ENCODE measurements at places on chromosomes 3 and 15.

DNA sequence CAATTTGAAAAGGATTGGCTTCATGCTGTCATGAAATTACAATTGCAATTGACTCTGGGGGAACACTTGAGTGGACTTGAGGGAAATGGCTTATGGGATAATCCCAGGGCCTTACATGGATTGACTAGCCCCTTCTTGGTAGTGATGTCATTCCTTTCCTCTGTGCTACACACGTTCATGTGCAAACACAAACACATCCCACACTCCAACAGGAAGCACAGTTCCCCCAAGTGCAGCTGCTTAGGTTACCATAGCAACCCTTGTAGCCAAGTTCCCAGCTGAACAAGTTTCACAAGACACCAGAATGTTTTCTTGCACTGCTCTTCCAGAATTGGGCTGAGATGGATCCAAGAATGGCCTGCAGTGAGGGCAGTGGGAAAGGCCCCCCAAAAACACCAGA lies 217.0 kb downstream of the ZNF621 start:
- DNase-seq, result peak; percentile 30

- peak; percentile 62 for DNase-seq
Measured at GRCh38 chr3:58491506-58492402, at the start of gene KCTD6. KCTD6 (plus strand) TSS chr3:58492096; CDS start chr3:58498756, 6,660 bp downstream.

DNA sequence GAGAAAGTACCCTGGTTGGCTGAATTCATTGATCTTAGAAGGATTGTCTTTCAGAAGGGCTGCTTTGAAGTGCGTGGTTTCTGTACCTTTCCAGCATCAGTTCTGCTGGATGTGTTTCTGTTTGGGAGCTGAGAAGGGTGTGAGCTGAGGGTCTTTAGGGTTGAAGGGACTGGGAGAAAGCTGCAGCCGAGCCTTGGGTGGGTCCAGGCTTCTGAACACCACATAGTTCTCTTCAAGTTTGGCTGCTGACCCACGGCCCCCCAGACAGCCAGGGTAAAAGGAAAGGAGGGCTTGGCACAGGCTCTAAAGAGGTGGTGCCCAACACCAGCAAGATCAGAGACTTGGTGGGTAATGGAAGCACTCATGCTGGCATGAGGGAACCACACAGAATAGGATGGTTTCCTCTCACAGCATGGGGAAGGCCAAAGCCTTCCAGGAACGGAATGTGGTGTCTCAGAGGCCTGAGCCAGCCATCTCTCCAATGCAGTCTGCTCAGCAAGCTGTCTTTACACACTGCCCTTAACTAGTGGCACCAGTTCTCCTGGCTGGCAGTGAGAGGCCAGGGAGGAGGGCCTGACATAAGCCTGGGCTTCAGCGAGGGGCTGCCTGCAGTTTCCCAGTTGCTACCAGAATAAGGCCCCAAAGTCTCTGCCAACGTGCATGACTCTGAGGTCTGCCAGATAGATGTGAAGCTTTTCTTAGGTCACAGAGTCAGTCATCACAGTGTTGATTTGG lies 239.0 kb upstream of the TRIM42 start:
- DNase-seq, result no peak

DNA sequence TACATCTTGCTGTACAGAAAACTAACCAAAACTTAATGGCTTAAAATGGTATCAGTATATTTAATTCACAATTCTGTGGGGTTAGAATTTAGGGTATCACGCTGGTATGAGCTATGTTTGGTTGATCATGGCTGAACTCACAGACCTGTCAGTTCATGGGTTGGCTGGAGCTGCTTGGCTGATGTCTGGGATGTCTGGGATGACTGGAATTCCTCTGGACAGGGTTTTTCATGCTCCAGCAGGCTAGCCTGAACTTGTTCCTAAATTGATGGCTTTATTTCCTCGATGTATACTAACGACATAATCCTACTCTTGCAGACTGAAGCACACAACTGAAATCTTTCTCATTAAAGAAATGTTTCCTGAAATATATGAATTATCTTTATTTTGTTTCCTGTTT lies 338.9 kb upstream of the GBE1 start:
- DNase-seq, result no peak

- no peak for DNase-seq
Measured at GRCh38 chr3:78177780-78178179, 1137.9 kb downstream of the ROBO2 start.

GRCh38 chr3:61631108-61631769 lies 69.9 kb downstream of the PTPRG start:
- DNase-seq, result no peak

GRCh38 chr3:45657853-45658252 lies 31.3 kb upstream of the SACM1L start:
- DNase-seq, result no peak

DNA sequence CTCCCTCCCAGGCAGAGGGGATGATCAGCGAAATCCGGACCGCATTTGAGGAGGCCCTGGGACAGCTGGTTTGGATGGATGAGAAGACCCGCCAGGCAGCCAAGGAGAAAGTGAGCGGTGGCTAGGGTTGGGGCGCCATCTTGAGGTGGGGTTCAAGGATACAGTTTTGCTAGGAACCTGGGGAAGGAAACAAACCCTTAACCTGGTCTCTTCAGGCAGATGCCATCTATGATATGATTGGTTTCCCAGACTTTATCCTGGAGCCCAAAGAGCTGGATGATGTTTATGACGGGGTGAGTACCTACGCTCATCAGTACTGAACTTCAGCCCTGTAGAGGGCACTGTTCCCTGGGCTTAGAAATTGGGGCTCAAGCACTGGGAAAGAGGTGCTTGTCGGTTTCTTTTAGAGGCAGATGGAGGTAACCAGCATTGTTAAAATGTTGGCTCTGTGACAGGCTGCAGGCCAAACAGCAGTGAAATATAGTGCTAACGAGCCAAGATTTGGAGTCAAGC lies 9.6 kb upstream of the PSMD2 start:
- DNase-seq, result peak; percentile 65

DNA sequence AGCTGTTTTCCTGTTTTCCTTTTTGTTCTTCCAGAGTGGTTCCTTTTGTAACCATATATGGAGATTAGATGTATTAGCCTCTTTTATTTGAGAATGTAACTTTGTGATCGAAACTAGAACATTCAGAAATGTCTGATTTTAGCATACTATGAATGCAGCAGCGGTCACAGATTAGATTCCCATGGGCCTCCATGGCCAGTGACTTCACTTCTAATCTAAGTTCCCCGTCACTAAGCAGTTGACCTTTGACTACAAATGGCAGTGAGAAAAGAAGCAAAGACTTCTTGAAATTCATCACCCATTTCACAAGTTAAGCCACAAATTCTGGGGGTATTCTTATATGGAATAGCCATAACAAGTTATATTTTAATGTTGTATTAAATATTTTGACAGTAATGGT lies 114.6 kb upstream of the FLNB start:
- DNase-seq, result no peak

GRCh38 chr3:184757022-184757651 lies 45.3 kb upstream of the MAGEF1 start:
- DNase-seq, result peak; percentile 94

GRCh38 chr3:182212479-182213076 lies 500.9 kb downstream of the SOX2 start:
- DNase-seq, result peak; percentile 85

DNA sequence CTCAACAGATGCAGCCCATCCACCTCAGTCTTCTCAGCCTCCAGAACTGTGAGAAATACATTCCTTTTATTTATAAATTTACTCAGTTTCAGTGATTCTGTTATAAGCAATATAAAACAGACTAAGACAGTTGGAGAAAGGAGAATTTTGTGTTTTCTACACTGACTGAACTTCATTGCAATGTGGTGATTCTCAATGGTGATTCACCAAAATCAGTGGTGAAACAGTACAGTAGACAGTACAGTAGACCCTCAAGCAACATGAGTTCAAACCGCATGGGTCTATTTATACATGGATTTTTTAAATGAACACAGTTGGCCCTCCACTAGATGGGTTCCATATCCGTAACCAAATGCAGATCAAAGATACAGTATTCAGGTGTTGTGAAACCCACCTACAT lies 403.1 kb upstream of the TGFBR2 start:
- DNase-seq, result no peak

DNA sequence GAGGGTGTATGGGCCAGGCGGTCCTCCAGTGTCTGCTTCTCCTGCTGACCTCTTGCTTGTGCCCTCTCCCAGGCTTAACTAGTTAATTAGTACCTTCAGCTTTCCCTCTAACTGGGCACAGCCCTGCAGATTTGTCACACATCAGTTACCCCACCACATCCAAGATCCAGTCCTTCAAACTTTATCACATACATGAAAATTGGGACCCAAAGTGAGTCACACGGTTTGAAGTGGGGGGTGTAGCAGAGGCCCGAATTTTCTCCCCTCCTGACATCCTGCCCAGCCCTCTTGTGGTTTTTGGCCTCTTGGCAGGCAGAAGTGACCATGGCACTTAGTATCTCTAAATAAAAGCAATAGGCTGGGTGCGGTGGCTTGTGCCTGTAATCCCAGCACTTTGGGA lies 3.9 kb downstream of the MAPKAPK3 start:
- DNase-seq, result no peak

DNA sequence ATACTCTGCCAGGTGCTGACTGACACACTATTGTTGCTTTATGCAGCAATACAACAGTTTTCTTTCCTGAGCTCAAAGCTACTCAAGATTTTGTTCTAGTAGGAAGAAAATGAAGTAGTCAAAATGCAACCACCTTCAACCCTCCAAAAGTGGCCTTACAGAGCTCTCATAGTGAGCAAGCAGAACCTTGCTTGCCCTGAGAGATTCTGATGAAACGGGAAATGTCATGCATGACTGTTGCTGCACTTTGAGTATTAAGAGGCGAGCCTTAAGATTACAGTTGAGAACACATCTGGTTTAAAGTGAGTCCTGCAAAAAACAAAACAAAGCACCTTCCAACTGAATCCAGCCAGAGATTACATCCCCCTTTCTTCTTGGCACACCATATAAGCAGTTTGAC lies 29.7 kb downstream of the MINDY4B start:
- DNase-seq, result no peak

DNA sequence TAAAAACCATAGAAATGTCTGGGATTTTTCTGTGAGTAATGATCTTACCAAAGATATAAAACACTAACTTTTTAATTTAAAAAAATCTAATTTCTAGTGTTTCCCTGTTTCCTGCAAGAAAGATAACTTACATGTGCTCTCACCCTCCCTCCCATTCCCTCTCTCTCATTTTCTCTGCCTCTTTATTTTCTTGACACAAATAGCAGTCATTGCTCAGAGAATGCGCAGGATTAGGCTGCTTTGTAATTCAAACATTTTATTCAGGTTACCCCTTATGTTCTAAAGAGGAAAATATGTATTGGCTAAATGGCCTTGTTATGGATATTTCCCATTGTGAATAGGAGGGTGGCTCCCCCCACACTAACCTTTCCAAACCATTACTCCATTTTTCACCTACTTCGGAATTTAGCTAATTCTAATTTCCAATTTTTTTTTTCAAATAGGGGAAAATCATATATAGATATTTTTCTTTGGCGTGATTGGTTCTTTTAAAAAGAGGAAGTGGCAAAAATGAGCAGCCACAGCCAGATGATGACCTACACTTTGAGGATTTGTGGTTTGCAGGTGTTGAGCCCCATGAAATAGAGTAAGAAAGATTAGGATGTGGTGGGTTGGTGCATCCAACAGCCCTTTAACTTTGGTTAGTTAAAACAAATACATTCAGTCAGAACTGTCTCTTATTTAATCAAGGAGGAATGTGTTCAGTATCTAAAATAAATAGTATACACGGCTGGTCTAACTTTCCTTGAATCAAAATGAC lies 554.4 kb downstream of the IGSF11 start:
- no peak for DNase-seq

- peak; percentile 8 for DNase-seq
Measured at GRCh38 chr15:85407421-85408269, 27.2 kb downstream of the AKAP13 start.

- DNase-seq, result peak; percentile 24
Measured at GRCh38 chr3:59052803-59053411, 3.1 kb upstream of the CFAP20DC start.

DNA sequence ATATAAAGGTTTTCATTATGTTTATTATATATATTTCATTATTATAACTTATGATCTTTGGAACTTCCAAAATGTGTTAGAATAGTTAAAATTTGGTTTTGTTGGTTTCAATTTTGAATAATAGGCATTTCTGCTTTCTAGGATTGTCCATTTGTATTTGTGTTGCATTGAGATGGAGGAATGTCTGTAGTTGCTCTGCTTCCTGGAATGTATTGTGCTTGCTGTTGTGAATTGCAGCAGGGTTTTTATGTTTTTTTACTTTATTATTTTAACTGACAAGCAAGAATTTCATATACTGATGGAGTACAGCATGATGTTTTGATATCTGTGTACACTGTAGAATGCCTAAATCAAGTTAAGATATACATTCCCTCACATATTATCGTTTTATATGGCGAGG lies 247.4 kb downstream of the XXYLT1 start:
- no peak for DNase-seq

DNA sequence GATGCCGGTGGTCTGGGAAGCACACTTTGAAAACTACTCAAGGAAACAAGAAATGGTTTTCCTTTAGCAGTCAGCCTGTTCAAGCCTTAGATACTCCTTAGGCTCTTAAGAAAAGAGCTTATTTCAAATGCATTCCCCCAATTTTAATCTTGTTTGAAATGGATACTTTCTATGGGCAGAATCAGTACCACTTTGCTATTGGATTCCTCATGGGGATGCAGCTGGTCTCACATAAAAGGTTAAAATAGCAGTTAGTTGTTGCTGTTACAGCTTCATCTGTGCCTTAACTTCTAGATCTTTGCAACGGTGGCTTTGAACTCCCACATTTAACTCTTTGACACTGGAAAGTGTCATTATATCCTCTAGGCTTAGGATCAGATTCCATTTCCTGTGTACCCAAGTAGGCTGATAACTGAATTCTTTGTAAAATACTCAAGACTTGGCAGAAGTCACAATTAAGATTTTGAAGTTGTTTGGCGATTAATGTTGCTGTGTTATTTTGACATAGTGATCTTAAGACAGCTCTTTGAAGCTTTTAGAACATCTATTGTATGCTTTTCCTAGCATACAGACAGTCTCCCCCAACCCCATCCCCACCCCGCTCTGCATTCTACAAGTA lies 2.2 kb downstream of the THBS1 start:
- DNase-seq, result no peak

- peak; percentile 65 for DNase-seq
Measured at GRCh38 chr3:159882790-159883779, 105.5 kb upstream of the IL12A start.

- DNase-seq, result no peak
Measured at GRCh38 chr3:123807820-123808219, 76.3 kb downstream of the MYLK start.

- DNase-seq, result no peak
Measured at GRCh38 chr3:15315003-15315402, 17.4 kb downstream of the SH3BP5 start.

- no peak for DNase-seq
Measured at GRCh38 chr15:98076021-98076816, 115.7 kb downstream of the ARRDC4 start.

- DNase-seq, result peak; percentile 0
Measured at GRCh38 chr3:94615275-94616065, 552.6 kb downstream of the NSUN3 start.

DNA sequence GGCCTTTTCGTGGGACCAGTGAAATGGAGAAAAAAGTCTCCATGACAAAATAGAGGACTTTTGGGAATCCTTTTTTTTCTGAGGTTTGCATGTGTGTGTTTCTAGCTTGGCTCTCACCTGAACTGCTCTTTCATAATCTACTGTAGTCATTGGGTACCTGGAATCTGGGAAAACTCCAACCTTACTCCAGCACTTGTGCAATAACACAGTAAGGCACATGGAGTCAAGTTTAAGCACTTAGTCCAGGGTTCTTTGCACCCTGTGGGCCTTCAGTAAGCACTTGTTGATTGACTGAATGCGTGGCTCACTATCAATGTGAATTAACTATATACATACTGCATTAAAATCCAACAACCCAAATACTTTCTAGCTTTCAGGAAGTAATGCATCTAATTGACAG lies 299.5 kb downstream of the ZBTB20 start:
- no peak for DNase-seq

- no peak for DNase-seq
Measured at GRCh38 chr3:108103886-108104797, 13.3 kb upstream of the CD47 start.

Measured in NCI-H510A treated with DMSO at 0.1 percent for 48 hours (cell line).